RPMI7951 (cell line): ENCODE measurements at places on chromosomes 11 and 22. TPM values are rescaled to one million over a fixed set of nuclear protein-coding genes. Genes with fewer than 3 reads are reported as not detected.

The CSF2RB gene
- total RNA-seq: not detected in 2 replicates

DNA sequence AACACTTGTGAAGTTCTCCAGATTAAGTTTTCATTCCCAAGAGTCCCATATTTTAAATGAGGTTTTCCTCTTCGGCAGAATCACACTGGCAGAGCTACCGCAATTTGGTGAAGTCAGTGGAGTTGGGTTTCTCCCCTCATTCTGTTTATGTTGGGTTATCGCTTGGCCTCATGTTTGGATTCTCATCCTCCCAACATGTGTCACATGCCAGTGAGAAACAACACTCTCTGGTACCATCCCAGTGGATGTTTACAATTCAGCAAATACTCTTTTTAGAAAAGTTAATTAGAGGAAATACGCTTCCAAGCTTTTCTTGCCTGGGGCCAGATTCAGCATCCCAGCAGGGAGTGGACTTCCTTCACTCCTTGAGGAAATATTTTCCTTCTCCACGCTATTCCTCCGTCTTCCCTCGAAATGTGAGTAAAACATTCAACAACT, 2.1 kb downstream of the PAMR1 start:
- peak; percentile 76 for DNase-seq

DNA sequence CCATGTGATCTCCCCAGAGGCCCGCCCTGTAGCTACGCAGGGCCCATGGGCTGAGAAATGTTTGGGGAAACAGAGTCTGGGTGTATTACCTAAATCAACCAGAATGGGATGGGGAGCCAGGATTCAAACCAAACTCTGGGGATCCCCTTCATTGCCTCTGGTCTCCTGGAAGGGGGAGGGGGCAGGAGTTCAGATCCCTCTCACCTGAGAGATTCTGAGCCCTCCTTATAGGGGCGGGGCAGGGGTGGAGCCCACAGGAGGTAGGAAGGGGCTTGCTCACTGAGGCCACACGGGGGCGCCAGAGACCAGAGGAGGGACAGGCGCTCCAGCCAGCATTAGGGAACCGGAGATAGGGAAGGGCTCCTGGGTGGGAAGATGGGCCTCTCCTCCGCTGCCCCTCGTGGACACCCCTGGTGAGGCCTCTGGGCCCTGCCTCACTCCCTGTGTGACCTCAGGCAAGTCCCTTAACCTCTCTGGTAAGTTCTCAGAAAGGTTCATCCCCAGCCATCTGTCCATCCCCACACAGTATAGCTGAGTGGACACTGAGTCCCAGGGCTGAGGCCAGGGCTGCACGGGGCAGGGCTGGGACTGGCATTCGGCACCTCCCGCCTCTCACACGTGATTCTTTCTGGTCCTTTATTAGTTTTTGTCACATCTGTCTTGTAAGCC, 2.7 kb upstream of the CDC42BPG start:
- DNase-seq: peak; percentile 83

GRCh38 chr11:70050243-70050642, 27.9 kb upstream of the ANO1 start:
- no peak for DNase-seq

GRCh38 chr11:2774173-2775082, 74.6 kb upstream of the KCNQ1OT1 start:
- no peak for DNase-seq

The CD82 gene
- total RNA-seq: 83.6 and 92.1 TPM in 2 replicates

- no peak for DNase-seq
Observed at GRCh38 chr11:73203790-73204189, 14.3 kb upstream of the P2RY2 start.

DNA sequence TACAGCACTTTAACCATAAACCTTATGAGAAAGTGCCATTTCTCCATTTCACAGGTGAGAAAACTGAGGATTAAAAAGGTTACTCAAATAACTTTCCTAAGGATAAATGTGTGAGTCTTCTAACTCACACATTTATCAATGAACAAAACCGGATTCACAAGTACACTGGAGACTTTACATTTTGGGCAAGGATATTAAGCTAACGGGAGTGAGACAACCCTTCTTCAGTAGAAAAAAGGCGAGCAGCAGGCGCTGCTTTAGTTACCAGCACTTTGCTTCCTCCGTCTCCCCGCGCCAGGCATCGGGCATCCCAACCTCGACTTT, 356 bp upstream of the TTC12 start:
- DNase-seq: no peak

GRCh38 chr11:108588287-108588686, 5.3 kb downstream of the EXPH5 start:
- no peak for DNase-seq

The TFIP11 gene
- 21.6 and 28.3 TPM in 2 replicates for total RNA-seq

The PGA3 gene
- total RNA-seq: 0.39 TPM in 1 of 2 replicates, not detected in the other

The SLC6A5 gene
- not detected in 2 replicates for total RNA-seq

GRCh38 chr11:3000032-3000961, 8.2 kb upstream of the NAP1L4 start:
- peak; percentile 33 for DNase-seq

GRCh38 chr11:83448686-83449085, 162.5 kb upstream of the CCDC90B start:
- DNase-seq: no peak

DNA sequence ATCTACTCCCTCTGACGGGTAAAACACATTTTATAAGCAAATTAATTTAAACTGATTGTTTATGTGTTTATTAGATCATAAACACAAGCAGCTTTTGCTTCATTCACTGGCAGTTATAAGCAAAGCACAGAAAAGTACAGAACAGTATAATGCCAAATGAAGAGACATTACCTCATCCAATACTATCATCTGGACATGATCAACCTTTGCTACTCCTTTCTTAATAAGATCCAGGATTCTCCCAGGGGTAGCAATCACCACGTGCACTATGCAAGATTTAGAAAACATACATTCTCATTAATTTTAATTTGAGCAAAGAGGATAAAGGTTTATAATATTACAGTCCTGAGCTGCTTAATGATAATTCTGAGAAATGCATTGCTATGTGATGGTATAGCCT, 27.9 kb downstream of the DDX6 start:
- DNase-seq: no peak

DNA sequence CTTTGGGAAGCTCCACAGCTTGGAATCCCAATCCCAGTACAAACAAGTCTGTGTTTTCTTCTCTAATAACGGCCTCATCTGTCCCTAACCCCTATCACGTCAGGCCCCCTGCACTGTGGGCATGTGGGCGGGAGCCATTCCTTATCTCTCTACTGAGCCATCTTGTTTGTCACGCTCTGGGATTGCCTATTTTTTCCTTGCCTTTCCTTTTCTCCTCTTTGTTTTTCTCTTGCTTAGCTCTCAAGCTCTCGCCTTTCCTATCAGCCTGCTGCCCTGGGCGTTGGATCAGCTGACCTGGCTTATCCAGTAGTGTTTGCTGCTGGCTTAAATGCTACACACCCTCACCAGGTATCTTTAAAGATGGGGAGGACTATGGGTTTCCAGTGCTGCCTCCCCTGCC, 35.8 kb downstream of the ARHGAP1 start:
- no peak for DNase-seq

The C11orf42 gene
- not detected in 2 replicates for total RNA-seq

DNA sequence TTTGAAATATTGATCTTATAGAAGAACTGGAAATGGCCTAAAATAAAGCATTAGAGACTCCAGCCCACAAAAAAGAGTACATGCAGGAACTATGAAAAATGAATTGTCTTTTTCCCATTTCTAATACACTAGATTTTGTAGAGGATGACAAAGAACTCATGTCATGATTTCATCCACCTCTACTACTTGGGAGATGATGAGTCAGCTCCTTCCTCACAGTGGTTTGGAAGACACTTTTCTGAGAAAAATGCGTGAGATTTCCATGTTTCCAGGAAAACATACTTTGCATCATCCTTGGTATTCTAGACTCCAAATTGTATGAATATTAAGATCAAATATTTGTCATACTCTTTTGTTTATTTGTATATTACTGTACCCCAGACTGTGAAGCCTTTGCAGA, 500.5 kb downstream of the FAM181B start:
- no peak for DNase-seq

DNA sequence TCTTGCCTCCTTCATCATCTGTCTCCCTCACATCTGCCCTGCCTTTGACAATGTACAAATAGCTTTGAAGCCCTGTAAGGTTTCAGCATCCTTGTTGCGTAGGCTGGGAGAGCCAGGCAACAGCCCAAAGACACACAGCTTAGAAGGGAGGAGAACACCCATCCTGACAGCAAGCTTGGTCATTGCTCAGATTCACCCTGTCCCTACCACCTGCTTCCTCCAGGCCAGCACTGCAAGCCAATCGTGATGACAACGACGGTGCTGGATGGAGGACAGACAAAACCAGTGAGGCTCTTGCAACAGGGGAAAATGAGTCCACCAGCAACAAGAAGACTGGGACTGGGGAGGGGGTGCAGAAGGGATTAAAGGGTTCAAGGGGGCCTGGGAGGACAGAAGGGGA, 32.9 kb upstream of the CD5 start:
- no peak for DNase-seq

- no peak for DNase-seq
Observed at GRCh38 chr22:41501209-41501608, 32.3 kb downstream of the ACO2 start.

DNA sequence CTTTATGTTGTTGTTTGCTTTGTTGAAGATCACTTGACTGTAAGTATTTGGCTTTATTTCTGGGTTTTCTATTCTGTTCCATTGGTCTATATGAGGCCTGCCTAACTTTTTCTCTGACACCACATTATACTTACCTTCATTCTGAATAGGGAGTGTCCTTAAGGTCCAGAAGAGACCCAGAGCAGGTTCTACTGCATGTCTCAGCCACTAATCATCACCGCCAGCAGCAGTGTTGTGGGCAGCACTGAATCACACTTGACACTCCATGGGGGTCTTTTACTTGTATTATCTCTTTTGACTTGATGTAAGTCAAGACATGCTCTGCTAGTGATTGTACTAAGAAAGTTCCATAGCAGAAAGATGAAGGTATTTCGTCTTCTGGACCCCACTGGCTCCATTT, 274.9 kb downstream of the TENM4 start:
- no peak for DNase-seq

DNA sequence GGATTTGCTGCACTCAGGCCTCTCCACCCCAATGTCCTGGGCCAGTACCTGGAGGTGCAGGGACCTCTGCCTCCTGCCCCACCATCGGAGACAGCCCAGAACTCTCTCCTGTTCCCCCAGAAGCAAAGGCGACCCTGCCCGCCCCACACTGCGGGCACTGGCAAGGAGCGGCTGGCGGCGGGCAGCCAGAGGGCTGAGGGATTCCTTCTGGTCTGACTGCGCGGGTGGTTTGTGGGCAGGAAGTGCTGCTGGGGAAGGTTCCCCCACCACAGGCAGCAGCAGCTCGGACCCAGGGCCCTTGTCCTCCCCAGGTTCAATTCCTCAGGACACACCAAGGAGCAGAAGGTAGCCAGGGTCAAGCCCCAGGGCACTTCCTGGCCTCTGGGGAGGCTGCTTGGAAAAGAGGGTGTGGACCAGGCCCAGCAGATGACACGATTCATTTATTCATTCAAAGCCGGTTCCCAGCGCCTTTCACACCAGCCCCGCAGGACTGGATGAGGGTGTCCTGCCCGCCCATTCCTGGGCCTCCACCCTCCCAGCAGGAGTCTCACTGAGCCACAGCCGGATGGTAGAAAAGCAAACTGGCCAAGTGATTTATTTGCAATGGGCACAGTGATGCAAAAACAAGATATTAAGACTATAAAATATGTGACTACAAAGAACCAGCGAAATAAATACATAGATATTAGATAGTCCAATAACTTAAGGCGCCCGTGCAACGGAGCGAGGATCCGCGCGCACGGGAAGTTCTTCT, 1.2 kb downstream of the PHLDA2 start:
- peak; percentile 61 for DNase-seq

DNA sequence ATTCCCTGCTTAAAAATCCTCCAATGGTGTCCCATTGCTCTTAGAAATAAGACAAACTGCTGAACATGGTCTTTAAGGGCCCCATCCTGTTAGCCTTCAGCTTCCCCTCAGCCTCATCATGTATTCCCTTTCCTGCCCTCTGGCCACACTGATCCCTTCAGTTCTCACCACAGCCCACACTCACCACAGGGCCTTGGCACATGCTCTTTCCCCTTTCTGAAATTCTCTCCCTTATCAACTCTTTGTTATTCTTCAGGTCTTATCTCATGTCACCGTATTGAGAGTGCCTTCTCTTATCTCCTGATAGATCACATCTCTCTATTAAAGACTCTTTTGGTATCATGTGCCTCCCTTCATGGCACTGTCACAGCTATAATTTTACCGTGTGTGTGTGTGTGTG, 167.8 kb upstream of the MPPED2 start:
- no peak for DNase-seq

DNA sequence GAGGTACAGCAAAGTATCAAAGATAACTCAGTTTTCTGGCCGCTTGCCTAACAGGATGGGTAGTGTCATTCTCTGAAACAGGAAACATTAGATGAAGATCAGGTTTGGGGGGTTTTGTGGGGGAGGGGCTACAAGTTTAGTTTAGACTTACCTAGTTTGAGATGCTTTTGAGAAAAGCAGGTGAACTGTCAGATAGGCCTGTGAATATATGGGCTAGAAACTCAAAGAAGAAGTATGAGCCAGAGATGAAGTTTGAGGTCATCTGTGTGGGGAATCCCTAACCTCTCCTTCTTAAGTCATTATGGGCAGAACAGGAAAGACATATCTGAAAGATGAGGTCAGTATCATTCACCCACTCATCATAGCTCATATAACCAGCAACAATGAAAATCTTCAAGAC, 11.9 kb downstream of the HOATZ start:
- DNase-seq: peak; percentile 62

The PYGM gene
- not detected in 2 replicates for total RNA-seq

The KCNK4 gene
- total RNA-seq: not detected in 2 replicates

GRCh38 chr22:34055525-34056200, 135.4 kb upstream of the LARGE1 start:
- DNase-seq: peak; percentile 33

DNA sequence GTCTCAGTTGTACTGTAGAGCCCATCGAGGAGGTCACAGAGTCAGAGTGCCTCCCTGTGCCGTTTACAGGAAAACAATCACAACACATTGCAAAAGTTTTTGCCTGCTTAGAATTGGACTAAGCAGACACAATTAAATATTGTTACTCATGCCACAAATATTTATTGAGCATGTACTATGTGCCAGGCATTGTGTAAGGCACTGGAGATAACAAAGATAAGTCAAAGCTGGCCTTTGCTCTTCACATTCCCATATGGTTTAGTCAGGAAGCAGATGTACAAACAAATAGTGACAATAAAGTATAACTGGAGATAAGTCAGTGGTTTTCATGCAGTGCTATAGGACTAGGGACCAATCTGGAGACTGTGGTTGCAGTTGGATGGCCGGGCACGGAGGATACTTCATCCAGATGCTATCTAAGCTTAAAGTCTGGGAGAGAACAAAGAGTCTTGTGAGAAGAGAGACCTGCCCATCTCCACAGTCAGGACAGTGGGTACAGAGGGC, 550.7 kb downstream of the INSC start:
- peak; percentile 43 for DNase-seq

The SCARF2 gene
- total RNA-seq: 6.0 and 6.1 TPM in 2 replicates

The DNAJB7 gene
- not detected in 2 replicates for total RNA-seq

GRCh38 chr22:41976070-41976901, 7.0 kb downstream of the SEPTIN3 start:
- no peak for DNase-seq

The MYRF gene
- 0.10 and 0.12 TPM in 2 replicates for total RNA-seq
